ENCODE measurements at places on chromosomes 16 and 17. TPM values are rescaled to one million over a fixed set of nuclear protein-coding genes. Genes with fewer than 3 reads are reported as not detected.

Gene PIK3R6
- total RNA-seq: 3.5 TPM

Gene SPATA20
- total RNA-seq: 41.9 TPM

Gene ZSCAN10
- total RNA-seq: not detected

Gene RAB11FIP4
- total RNA-seq: 2.6 TPM

Gene UNK
- total RNA-seq: 28.9 TPM

Gene DOC2B
- 35.3 TPM for total RNA-seq

Gene CISD3
- total RNA-seq: 18.3 TPM

Gene MT3
- total RNA-seq: not detected

Gene CFAP119
- 2.7 TPM for total RNA-seq

Gene RAB26
- not detected for total RNA-seq

Gene KRTAP9-3
- not detected for total RNA-seq

Gene CACNG1
- not detected for total RNA-seq

Gene SLC7A6
- 47.0 TPM for total RNA-seq

Gene TBC1D3G
- not detected for total RNA-seq

Gene PRR15L
- total RNA-seq: not detected

Gene DYNLRB2
- total RNA-seq: not detected

Gene MYH11
- 1,606 TPM for total RNA-seq

Gene TVP23A
- 5.6 TPM for total RNA-seq

Gene C16orf54
- total RNA-seq: 3.1 TPM

Gene CLDN7
- 3.3 TPM for total RNA-seq

Gene CD300LD
- not detected for total RNA-seq
